ENCODE measurements at places on chromosomes 4 and X.

GRCh38 chr4:21699446-21699845, 249.1 kb downstream of the KCNIP4 start:
- DNase-seq, result no peak

- DNase-seq, result no peak
These were observed 280.4 kb downstream of the DHX15 start for GRCh38 chr4:24303926-24304325.

GRCh38 chrX:104195489-104196084, 29.3 kb downstream of the FAM199X start:
- DNase-seq, result no peak

- no peak for DNase-seq
These were observed 23.1 kb upstream of the BMP2K start for GRCh38 chr4:78753091-78753490.

DNA sequence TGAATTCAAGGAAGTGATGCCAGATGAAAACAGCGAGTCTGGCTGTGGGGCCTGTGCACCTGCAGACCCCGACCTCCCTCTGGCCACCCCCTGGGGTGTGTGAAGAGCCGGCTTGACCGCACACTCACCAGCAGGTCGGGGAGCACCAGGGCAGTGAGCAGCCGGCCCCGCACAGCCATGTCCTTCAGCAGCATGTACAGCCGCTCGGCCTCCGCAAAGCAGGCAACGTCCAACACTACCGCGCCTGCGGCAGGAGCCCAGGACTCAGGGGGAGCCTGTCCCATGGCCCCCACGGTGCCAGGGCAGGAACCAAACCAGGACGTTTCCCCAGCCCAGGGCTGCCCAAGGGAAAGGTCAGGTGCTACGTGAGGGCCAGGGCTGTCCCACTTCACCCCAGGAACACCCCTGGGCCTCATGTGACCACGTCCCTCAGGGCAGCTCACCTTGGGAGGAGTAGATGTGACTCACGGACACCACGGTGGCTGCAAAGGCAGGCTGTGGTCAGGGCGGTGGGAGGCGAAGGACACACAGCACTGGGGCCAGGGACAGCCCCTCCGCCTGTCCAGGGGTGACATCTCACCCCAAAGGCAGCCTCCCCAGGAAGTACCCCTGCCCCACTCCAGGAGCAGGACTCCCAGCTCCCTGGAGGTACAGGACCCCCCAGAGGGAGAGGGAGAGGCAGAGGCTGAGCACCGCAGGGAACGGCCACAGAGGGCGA, 8.2 kb downstream of the DGKQ start:
- no peak for DNase-seq

GRCh38 chr4:56708146-56708545, 27.1 kb upstream of the HOPX start:
- no peak for DNase-seq

GRCh38 chrX:153637121-153638040, 9.6 kb upstream of the DUSP9 start:
- DNase-seq, result no peak

DNA sequence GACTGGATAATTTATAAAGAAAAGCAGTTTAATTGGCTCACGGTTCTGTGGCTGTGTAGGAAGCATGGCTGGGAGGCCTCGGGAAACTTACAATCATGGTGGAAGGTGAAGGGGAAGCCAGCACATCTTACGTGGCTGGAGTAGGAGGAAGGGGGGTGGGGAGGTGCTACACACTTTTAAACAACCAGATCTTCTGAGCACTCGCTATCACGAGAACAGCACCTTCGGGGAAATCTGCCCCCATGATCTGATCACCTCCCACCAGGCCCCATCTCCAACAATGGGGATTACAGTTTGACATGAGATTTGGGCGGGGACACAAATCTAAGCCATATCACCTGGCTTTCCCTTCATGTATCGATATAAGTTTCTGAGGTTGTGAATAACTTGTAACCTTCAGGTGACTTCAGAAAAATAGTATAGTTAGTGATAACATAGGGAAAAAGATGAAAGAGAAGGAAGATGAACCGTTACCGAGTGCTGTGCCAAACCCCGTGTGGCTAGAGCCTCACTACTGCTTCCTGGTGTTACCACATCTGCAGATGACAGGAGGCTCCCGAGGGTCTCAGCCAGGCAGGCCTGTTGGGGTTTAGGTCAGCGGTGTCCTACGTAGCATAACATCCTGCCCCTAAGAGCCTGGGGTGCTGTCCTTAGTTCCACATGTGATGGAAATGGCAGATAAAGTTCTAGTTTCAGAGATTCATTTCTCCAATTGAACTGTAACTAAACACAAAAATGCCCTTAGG, 103.5 kb downstream of the TNIP2 start:
- no peak for DNase-seq

- DNase-seq, result no peak
These were observed 61.6 kb upstream of the PDGFRA start for GRCh38 chr4:54167508-54167907.

DNA sequence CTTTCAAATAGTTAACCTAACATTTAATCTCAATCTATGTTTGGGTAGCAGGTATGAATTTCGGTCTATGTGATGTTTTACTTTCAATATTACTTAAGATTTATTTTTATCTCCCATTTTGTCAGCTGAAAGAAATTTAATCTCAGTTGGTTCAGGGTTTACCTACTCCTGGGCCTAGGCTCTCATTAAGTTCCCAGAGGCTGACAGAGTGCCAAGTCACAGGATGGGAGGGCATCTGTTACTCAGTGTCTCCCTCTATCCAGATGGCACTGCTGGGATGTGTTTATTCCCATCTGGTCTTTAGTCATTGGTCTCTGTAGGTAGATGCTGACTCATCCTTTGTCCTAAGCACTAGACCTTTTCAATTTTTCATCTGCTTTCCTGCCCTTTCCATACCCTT, 129.4 kb upstream of the ARSJ start:
- no peak for DNase-seq

DNA sequence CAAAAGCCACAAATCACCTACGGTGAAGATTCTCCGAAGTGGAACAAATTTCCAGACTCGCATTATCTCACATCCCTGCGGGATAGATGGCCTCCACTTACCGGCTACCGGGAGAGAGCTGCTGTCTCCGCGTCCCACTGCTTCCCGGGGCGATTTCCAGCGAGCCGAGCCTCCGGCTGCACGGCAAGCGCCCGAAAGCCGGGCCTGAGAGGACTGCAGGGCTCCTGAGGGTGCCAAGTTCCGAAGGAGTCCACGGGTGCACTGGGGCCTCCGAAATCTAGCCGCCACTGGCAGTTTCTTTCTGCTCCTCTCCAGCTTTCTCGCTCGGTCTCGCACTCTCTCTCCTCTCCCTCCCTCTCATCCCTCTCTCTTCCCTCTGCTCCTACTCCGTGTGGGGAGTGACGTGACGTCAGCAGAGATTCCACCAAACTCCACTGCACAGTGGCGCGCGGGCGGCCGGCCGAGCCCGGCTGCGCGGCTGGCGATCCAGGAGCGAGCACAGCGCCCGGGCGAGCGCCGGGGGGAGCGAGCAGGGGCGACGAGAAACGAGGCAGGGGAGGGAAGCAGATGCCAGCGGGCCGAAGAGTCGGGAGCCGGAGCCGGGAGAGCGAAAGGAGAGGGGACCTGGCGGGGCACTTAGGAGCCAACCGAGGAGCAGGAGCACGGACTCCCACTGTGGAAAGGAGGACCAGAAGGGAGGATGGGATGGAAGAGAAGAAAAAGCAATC, 14.0 kb upstream of the PITX2 start:
- no peak for DNase-seq

DNA sequence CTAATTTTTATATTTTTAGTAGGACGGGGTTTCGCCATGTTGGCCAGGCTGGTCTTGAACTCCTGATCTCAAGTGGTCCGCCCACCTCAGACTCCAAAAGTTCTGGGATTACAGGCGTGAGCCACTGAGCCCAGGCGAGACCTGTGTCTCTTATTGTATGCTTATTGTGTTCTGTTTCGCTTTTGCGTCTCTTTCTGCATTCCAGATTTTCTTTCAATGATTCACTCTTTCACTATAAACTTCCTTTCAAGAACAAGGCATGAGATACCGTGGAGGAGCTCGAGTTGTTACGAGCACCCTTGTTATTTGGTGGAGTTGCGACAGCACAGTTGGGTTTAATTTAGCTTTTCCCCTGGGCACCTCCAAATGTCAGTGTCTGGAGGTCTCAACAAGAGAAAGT, 366.7 kb upstream of the FAT1 start:
- no peak for DNase-seq

- no peak for DNase-seq
These were observed 63.4 kb downstream of the SLC9A7 start for GRCh38 chrX:46695491-46695890.

DNA sequence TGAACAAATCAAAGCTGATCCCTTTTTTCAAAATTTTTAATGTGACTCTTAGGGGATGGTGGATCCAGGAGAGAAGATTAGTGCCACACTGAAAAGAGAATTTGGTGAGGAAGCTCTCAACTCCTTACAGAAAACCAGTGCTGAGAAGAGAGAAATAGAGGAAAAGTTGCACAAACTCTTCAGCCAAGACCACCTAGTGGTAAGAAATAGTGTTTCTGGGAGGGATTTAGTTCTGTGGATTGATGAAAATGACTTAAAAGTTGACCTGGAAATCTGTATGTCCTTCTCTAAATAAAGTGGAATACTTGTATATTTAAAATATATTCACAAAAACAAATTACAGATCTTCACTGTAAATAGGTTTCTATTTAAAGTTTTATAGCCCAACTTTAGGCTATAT, 29.2 kb downstream of the NUDT9 start:
- DNase-seq, result no peak

DNA sequence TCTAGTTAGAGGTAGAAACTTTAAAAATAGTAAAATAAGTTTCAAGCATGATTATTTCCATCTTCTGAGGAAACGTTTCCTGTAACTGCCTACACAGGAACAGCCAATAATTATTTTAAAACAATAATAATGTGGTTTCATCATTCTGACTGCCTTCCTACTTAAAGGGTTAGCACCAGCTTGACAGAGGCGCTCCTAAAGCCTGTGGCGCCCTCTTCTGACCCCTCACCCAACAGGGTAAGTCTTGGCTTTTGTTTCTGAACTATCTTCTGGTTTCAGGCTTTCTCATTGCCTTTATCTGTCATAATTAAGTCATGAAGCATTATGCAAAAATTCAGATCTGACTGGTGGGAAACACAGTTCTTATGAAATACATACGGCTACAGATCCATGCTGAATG, 96.7 kb downstream of the ITM2A start:
- peak; percentile 62 for DNase-seq

DNA sequence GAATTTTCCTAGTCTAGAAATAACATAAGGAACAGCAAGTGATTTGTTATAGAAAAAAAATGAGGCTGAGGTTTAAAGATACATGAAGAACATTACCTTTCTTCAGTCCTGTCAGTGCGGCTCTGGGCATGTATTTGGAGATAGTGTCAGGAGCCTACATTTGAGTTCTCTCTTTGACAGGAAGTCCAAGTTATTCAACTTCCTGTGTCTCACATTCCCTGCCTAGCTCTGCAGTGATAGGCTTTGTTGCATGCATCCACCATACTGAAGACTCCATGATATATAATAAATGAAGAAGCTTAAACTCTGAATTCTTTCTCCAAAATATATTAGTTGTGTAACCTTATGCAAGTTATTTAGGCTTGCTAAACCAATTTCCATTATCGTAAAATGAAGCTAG, 148.7 kb downstream of the RELL1 start:
- no peak for DNase-seq

DNA sequence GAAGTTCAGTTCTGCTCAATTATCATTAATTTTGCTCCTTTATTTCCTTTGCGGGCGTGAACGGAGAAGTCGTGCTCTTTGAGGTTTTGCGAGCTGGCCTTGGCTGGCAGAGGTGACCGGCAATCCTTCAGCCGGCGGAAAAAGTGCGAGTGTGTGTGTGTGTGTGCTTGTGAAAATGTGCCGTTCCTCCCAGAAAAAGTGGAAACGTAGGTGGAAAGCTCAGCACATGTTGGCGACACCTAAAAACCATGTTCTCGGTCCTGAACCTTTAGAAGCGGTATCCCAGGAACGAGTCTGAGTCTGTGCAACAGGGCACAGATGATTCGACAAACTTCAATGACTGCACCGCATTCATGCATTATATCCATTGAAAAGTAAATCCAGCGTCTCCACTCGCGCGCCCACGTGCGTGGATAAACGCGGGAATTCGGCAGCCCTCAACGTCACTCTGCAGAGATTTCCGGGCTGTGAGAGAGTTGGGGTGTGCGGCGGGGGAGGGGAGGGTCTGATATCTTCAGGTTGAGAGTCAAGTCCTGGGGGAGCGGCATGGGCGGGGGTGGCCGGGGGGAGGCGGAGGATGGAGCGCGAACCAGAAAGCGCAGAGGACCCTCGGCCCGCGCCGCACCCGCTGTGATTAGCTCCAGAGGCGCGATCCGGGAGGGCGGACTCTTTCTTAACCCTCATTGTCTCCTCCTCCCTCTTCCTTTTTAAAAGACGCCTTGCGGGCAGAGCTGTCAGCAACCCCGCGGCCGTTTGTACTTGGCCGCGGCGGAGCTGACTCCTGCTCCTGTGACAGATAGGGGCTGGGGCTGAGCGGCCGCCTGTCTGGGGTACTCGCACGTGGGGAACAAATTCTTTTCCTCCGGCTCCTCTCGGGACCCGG, at the start of gene SHISA3:
TSS of gene SHISA3 (plus strand) at position 737 of the 883 bp plus-strand sequence. CDS start 569 bp downstream, outside the sequence.
- no peak for DNase-seq

- DNase-seq, result no peak
These were observed 13.9 kb downstream of the CPZ start for GRCh38 chr4:8606476-8606875.
